ENCODE measurements at places on chromosomes 1 and 21. TPM values are rescaled to one million over a fixed set of nuclear protein-coding genes. Genes with fewer than 3 reads are reported as not detected.

DNA sequence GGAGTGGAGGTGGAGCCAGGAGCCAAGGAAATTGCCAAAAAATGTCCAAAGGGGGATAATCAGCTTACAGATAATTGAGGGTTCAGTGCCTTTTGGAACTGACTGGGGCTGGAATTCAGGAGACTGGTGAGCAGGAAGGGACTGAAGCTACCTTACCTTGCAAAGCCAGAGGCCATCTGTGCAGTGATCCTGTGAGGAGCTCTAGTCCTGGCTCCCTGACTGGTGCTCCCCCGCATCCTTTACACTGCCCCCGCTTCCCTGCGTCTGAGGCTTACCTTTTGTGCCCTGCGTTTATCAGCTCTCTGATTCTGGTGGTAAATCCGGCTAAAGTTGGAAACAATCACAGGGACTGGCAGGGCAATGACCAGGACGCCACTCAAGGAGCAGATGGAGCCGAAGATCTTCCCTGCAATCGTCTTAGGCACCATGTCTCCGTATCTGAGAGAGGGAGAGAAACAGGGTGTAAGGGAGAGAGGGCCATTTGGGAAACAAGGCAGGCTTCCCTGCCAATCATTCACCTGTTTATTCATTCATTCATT is 31.0 kb downstream of the DDX20 start:
- DNase-seq: no peak

DNA sequence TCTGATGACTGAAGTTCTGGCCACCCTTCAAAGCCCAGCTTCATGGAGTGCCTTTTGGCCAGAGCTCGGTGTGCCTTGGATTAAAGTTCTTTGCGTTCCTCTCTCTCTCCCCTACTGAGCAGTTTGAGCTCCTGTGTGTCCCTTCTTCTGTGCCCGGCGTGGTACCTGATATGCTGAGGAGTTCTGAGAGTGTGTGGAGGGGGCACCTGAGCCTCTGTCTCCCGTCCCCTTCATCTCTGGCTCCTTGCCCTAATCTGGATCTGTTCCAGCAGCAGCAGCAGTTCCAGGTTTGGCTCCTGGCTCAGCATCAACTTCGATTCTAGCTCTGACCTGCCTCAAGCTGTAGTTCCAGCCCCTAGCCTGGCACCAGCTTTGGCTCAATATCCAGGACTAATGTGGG is 25.1 kb upstream of the MYCL start:
- DNase-seq: no peak

GRCh38 chr21:45304945-45305344 is 17.2 kb upstream of the POFUT2 start:
- peak; percentile 41 for DNase-seq

GRCh38 chr1:174791863-174792262 is 207.9 kb upstream of the CACYBP start:
- DNase-seq: no peak

DNA sequence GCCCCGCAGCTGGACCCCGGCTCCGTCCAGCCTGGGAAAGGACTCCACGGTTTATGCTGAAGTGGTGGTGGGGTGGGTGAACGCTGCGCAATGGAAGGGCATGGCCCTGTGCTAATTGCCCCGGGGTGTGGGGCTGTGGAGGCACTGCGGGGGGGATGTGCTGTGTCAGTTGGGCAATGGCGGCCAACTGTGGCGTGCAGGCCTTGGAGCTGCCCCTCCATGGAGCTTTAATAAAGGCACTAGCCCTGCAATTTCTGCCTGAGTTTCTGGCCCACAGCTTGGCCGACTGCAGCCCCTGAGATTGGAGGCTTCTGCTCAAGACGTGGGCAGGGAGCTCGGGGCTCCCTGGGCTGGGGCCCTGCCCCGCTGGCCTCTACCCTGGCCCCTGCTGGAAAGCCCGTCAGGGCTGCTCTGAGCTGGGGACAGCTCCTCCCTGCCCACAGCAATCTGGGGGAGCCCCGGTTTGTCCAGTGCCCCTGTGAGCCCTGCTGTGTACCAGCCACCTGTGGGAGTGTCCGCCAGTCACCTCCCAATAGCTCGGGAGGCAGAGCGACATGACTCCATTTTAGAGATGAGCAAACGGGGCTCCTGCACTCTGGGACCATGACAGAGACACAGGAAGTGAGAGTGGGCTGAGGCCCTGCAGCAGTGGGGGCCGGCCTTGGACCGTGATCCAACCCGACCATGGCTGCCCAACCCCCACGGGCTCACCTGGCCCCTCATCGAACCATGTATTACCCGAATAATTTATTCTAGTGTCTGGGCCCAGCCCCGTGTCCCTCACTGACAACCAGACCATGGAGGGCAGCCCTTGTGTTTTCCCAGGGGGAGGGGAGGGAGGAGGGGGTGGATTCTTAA is 8.7 kb upstream of the TNFRSF14 start:
- peak; percentile 75 for DNase-seq

Gene SH3BGRL3
- polyA plus RNA-seq: 916 TPM

Gene ATP6V1G3
- not detected for polyA plus RNA-seq
